ENCODE measurements at places on chromosomes 5 and 9.
A peak's percentile ranks its signal among the peaks of the same experiment; 100 is the strongest.

DNA sequence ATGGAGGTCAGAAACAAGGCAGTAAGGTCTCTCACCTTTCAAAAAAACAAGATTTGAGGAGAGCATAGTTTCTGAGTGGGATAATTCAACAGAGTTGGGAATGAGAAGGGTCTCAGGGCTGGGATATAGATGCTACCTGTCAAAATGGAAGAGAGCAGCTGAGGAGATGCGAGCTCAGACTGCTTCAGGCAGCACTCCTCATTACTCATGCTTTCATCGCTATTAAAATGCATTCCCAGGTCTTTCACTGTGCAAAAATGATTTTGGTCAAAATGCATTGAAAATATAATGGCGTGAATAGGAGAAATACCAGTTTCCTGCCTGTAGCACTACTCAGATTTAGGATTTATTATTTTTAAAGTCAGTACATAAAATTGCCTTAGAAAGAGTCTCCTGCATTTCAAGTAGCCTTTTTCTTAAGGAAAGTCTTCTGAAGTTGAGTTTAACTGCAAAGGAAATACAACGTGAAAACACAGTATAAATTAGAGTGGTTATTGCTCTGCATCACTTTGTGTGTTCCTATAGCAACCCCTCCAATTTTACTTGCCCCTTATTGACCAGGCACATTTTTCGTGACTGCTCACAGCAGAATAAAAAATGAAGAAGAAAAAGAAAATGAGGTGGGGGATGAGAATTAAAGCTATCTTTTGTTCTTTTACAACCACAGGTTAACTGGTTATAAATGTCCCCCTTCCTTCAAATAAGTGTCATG, 724.8 kb upstream of the SEMA6A start:
- DNase-seq = no peak

GRCh38 chr9:11016081-11016480, 403.3 kb upstream of the PTPRD start:
- DNase-seq = no peak

GRCh38 chr5:132662925-132663770, 5.2 kb downstream of the IL13 start:
- no peak for DNase-seq

DNA sequence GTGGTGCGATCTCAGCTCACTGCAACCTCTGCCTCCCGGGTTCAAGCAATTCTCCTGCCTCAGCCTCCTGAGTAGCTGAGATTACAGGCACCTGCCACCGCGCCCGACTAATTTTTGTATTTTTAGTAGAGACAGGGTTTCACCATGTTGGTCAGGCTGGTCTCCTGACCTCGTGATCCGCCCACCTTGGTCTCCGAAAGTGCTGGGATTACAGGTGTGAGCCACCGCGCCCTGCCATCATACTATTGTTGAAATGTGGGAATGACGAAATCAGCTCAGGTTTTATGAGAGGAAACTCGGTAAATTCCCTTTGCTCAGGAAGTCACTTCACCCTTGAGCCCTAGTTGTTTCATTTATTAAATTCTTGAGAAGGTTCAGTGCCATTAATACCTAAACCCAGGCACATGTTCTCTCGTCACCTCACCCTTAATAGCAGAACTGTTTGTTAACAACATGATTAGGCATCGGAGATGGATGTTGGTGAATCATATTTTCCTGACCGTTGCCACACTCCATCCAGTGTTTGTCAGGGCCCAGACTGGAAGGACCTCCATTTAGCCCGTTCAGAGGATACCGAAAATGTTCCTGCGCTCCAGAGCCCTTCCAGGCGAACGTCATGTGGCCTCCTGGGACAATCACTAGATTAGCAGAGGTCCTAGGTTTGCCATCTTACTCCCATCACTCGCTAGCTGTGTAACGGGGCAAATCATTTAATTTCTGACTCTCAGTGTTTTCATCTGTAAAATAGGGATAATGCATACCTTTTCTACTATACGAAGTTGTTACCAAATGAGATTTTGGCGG, 20.0 kb upstream of the CREBRF start:
- no peak for DNase-seq

DNA sequence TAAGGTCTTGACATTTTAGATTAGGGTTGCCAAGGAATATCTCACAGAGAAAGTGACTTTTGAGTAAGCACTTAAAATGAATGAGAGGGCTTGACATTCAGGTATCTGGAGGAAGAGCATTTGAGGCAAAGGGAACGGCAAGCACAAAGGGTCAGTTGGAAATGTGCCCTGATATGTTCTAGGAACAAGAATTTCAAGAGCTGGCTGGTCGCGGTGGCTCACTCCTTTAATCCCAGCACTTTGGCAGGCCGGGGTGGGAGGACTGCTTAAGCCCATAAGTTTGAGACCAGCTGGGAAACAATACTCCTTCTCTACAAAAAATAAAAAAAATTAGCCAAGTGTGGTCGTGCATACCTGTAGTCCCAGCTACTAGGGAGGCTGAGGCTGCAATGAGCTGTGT, 16.5 kb downstream of the KIAA1958 start:
- DNase-seq = no peak

DNA sequence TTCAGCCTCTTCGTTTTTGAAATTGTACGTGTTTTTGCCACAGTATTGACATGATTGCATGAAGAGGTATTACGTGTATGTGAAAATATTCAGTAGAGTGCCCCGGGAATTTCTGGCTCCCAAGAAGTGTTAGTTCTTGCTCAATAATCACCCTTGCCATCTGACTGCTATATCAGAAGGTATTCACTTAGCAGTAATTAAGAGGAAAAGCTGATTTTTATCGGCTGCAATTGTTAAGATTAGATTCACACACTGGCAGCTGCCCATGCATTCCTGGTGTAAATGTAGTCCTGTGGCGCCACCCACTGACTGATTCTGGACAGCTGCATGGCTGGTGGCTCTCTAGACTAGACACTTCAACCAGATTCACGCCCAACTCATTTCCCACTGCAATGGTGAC, 440.1 kb upstream of the ADAMTS16 start:
- peak; percentile 9 for DNase-seq

- no peak for DNase-seq
Observed at GRCh38 chr5:80141147-80141671, 106.1 kb downstream of the THBS4 start.
